ENCODE measurements at places on chromosomes 16 and 17.

DNA sequence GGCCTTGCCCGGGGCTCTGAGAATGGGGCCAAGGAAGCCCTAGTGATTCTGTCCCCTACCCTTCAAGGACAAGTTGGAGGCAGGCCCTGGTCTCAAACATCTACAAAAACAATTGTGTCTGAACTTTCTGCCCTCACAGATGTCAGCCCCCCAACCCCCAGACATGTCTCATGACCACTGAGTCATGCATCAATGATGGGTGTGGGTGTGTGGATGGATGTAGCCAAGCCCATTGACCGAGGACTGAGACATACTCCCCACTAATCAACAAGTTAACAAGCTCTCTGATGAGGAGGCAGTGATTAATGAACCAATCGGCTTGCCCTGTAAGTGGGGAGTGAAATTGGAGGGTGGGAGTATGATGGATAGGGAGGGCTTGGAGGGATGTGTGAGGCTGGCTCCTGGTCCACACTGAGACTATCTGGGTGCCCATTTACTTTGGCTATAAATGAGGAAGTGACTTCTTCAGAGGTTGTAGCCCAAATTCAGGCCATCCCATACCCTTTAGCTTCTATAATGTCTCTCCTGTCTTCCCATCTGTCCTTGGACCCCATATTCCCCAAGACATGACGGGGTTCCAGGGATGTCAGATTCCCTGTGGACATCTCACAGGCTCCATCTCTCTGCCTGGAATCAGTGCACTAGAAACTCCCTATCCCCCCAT is 97.1 kb upstream of the TMEM97 start:
- DNase-seq, result no peak

DNA sequence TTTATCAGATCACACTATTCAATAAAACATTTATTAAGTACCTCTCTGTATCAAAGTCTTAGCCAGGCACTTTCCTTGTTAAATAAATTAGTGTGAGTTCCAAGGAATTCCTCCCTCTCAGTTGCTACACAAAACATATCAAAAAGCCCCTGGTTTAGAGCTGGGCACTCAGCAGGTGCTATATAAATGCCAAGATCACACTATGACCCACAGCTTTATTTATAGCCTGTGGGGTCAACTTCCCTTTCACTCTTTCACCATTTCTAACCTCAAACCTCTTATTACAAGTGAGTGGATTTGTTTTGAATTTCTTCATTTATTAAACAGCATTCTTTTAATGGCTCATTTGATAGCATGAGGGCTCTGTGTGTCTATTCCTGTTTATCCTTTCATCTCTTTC is 112.6 kb upstream of the MPHOSPH6 start:
- no peak for DNase-seq

GRCh38 chr17:51050291-51051033 is 70.2 kb downstream of the SPAG9 start:
- DNase-seq, result no peak

DNA sequence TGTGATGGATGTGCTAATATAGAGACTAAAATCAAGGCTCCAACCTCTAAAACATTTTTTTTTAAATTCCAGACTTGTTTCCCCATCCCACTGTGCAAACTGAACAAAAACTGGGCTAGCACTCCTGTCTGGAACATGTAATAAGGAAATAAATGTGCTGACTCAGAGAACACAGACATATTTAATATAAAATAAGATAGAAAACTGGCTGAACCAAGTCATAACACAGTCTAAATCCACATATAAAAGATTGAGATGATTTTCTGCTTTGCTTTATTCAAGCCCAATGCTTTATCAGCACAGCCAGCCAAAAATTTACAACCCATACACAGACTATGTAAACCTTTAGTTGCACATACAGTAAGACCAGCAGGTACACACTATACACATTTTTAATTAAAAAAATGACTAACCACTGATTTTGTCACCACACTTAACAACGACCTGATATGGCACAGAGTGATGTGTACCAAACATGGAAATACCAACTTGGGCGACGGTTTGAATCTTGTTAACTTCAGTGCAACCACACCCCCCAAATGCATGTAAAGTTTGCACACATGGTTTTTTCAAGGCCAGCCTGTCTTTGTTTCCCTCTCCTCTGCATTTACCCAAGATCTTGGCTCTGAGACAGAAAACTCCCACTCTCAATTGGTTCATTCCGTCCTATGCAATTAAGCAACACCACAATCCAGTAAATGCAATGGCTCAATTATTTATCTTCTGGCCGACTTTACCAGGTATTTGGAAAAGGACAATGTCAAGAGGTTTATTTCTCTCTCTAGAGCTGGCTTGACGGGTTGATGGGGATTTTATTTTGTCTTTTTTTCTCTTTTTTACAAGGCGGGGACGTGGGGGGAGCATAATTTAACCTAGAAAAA is 1.2 kb downstream of the STAT3 start:
- DNase-seq, result no peak

- DNase-seq, result no peak
These were observed 271.2 kb downstream of the CBLN1 start for GRCh38 chr16:49010396-49010795.

DNA sequence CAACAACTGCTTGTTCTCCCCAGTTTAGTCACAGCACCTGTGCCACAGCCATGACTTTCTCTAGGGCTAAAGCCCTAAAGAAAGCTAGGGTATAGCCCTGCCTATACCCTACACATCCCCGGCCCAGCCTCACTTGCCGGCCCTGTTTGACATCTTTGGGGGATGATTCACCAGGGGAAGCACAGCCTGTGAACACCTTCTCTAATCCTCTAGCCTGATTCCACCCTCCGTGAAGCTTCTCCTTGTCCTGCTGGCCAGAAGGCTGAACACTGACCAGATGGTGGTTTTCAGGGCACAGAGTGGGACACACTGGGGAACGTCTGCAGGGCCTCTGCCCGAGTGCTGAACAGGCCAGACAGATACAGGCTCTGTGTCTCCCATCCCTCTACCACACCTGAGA is 6.0 kb downstream of the CLEC16A start:
- DNase-seq, result no peak

DNA sequence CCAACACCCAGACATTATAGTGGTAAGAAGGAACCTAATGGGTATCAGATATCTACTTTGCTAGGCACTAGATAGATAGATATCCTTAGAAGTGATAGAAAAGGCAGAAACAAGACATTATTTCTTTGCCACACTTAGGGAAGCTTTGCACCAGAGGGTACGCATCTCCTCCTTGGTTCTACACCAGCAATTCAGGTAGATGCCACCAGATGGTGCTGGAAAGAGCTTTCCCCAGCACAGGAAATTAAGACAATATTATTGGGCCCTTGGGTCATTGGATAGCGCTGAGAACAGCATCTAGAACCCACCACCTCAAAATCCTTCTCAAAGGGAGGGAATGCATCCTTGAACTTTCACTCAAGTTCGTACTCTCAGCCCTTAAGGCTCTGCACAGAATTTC is 173.8 kb upstream of the CCL2 start:
- peak; percentile 43 for DNase-seq

DNA sequence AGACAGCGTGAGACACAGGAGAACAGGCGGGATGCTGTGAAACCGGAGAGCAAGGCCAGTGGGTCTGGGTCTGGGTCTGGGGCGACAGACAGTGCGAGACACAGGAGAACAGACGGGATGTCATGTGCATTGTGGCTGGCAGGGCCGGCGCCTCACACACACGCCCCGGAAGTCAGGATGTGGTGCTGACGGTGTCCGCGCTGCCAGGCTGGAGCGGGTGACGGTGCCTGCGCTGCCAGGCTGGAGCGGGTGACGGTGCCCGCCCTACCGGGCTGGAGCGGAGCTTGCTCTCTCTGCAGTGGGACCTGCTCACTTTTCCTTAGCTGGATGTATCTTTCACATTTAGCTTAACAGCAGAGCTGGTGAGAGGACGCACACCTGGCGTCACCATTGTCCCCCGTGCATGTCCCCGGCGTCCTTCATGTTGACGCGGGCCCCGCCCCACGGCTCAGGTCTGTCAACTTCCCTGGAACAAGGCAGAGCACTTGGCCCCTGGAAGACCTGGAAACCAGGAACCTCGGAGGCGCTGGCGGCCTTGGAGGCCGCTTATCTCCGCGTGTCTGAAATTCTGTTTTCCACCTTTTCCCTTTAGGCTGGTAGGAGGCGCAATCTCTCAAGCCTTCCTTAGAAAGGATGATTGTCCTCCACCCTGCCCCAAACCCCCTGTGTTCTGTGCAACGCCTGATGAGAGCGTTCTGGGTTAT is 43.0 kb upstream of the ZNF750 start:
- DNase-seq, result no peak

GRCh38 chr16:60318486-60318885 is 1584.4 kb upstream of the GOT2 start:
- no peak for DNase-seq

DNA sequence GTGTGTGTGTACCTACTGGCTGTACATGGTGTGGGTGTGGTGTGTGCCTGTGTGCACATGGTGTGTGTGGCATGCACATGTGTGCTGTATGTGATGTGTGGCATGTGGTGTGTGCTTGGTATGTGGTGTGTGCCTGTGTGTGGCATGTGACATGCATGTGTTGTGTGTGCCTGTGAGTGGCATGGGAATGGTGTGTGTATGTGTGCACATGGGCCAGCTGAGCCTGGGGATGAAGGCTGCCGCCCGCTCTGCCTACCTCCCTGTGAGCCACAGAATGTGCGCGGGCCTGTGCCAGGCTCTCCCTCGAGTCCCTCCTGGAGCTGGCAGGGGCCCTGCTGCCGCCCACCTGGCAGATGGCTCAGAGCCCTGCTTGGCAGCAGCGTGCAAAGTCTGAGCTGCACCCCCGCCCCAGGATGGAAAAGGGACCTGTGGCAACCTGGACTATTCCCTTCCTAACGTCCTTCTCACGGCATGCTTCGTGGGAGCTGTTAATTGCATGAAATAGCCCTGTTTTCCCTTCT is 9.3 kb downstream of the PRSS27 start:
- DNase-seq, result no peak

GRCh38 chr17:8137645-8138373 is 13.9 kb upstream of the HES7 start:
- DNase-seq, result no peak

GRCh38 chr17:60128171-60128859 is 21.5 kb upstream of the CA4 start:
- no peak for DNase-seq

DNA sequence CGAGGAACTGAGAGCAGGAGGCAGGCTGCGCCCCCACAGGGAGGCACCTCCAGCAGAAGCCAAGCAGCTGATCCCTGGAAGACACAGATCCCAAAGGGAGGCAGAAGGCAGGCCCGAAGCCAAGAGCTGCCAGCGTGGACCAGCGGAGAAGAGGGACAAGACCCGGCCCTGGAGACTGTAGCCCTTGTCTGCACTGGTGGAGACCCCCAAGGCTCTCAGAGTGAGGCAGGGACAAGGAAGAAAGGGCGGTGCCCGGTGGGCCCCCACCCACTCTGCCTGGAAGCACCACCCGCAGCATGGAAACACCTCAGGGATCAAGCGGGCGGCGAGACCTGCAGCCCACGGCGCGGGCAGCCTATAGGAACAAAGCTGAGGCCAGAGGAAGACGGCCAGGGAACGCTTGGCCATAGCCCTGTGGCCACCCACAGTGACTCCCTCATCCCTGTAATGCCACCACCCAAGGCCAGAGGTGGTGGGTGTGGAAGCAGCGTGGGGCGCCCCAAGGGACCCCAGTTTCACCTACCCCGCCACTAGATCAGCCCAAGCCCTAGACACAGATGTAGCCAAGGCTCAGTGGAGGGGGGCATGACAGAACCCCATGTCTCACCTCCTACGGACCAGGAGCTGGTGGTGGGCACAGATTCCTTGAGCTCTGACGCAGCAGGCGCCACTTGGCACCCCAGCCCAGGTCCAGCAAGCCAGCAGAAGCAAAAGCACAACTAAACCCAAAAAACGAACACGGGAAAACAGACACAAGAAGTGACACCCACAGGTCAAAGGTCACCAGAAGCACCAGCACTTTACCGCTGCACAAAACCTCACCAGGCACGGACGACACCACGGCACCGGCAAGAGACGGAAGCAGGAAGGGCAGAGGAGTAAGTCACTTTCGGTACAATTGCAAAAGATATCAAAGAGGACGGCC is 2.9 kb upstream of the SIRT7 start:
- DNase-seq, result no peak

GRCh38 chr17:35010093-35010492 is 29.8 kb downstream of the LIG3 start:
- no peak for DNase-seq

GRCh38 chr17:78023042-78023441 is 64.5 kb downstream of the TNRC6C start:
- no peak for DNase-seq

DNA sequence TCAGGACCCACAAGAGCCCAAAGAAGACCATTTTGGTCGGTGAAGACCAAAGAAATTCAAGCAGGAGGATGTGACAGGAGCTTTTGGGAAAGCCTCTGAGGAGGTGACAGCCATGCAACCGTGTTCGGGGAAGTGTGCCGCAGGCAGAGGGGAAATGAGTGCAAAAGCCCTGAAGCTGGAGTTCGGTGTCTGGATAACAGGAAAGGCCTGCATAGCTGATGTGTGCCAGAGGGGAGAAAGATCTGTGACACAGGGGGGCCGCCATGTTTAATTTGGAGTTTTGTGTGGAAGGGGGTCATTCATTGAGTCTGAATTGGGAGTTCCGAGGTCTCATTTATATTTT is 870 bp upstream of the ZC3H7A start:
- DNase-seq, result no peak

GRCh38 chr17:72011561-72011960 is 109.3 kb upstream of the SOX9 start:
- no peak for DNase-seq

DNA sequence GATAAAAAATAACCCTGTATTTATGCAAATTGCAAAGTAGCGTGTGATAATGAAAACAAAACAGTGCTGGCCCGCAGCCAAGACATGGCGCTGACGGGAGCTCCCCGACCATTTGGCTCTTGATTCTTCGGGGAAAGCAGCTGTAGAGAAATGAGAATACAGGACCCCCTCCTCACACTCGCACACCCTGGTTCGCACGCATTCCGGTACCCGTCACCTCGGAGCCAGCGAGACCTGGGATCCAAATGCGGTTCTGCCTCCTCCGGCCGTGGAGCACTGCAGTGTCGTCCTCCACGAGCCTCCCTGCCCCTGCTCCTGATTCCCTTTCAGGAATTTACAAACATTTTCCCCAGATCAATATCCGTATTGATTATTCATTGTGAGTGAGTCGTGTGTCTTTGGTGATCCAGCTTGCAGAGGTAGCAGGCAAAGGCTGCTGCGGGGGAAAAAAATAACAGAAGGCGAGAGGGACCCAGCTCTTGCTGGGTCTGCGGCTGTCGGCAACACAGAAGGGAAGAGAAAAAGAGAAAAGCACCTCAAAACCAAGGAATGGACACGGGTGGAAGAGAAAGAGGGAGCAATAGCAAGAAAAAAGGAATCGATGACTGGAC is 184.1 kb upstream of the ZFHX3 start:
- DNase-seq, result no peak

DNA sequence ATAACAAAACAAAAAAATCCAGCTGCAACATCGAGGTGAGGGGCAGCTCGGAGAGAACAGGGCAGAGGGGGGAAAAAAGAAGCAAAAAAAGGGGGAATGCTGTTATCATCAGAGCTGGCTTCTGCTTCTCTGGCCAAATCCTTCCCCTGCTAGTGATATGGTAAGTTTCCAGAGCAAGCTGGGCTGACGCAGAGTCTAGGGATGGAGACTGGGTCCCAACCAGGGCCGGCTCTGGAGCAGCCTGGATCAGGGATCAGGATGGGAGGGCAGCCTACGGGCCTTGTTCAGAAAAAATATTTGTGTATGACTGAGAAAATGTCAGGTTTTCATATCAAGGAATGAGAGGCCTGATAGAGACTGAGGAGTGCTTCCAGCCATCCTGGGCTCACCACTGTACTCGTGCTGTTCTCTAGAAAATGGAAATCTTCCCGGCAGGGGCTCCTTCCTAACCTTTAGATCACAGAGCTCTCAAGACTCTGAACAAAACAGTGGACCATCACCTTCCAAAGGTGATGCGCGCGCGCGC is 726 bp upstream of the C1QTNF1 start:
- no peak for DNase-seq
